Activated CD4-positive, alpha-beta memory T cell treated with anti-CD3 and anti-CD28 coated beads for 36 hours (primary cell): ENCODE measurements at places on chromosomes 3 and 15.
A peak's percentile ranks its signal among the peaks of the same experiment; 100 is the strongest.

GRCh38 chr3:189853906-189854305 lies 222.7 kb downstream of the TP63 start:
- no peak for DNase-seq

DNA sequence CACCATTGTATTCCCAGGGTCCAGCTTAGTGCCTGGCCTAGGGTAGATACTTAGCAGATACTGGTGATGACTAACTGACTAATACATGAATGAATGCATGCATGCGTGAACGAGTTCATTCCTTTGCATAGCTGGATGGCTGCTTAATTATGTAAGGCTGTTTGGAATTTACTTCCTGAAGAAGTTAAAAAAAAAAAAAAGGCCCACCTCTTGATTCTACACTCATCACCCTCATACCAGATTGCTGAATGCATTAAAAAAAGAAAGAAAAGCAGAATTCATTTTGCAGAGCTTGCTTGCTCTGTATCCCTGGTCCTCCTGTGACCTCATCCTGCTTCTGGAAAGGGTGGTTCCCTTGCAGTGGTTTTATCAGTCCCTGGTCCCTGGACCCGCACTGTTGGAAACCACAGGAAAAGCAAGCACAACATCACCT lies 277.6 kb upstream of the CFAP20DC start:
- DNase-seq = no peak

GRCh38 chr15:97037080-97037479 lies 706.6 kb downstream of the NR2F2 start:
- DNase-seq = no peak

- DNase-seq = peak; percentile 46
Observed at GRCh38 chr15:41888662-41889253, 5.1 kb downstream of the SPTBN5 start.

- no peak for DNase-seq
Observed at GRCh38 chr3:5301651-5302297, 114.3 kb downstream of the EDEM1 start.

DNA sequence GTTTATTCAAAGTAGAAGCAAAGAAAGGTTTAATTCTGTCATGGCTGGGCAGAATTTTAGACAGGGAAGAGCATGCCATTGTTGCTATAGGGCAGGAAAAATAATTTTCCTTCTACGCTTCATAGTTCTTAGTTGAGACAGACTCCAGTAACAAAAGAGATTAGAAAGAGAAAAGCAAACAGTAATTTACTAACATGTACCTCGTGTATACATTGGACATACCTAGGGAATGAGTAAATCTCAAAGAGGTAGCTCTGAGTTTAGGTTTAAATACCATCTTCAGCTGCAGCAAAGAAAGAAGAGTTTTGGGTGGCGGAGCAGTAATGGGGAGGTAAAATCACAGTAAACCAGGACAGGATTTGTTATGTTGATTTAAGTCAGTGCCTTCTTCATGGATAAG lies 416.1 kb downstream of the EPHA6 start:
- no peak for DNase-seq

DNA sequence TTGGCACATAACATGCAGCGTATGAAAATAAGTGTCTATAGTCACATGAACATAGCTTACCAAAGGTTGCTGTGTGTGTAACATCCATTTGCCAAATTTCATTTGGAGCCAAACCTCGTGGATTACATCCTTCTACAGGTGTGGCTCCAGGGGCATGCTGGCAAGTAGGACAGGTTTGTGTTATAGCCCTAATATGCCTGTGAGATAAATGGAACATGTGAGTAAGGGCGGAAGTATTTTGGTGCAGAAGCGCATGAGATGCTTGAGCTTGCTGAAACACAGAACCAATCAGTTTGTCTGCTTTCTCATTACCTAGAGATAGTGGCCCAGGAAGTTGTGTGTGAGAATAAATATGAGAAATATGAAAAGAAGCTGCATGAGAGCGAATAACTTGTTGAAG lies 21.8 kb upstream of the XCR1 start:
- DNase-seq = no peak

DNA sequence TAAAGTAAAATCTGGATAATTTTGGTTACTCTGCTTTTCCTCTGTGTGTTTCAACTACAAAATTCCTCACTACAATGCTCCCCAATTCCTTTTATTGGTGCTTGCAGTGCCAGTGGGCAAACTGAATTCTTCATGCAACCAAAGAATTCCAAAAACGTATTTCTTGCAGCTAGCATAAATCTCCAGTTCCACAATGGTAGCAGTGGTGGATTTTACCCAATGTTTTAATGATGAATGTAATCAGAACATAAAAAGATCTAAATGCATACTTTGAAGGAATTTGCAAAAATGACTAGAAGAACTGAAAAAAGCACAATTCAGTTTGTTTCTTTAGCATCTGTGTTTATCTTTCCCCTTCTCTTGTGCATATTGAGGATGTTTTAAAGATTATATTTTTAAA lies 359.6 kb upstream of the TPRG1 start:
- DNase-seq = no peak

GRCh38 chr3:38561746-38562466 lies 65.8 kb downstream of the EXOG start:
- peak; percentile 4 for DNase-seq

DNA sequence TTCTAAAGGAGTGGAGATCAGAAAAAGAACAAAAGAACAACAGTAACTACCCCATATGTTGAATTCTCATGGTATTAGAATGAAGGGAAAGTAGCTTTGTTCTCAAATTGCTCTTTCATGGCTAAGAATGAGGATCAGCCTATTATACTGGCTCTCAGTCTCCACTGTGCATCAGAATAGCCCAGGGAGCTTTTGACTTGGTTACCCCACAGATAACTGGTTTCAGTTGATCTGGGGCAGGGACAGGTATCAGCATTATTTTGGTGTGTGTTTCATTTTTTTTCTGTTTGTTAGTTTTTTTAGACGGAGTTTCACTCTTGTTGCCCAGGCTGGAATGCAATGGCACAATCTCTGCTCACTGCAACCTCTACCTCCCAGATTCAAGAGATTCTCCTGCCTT lies 311.7 kb upstream of the TLE3 start:
- DNase-seq = no peak

GRCh38 chr3:89262309-89262929 lies 155.0 kb downstream of the EPHA3 start:
- DNase-seq = no peak

- no peak for DNase-seq
Observed at GRCh38 chr3:51353131-51353530, 32.0 kb upstream of the MANF start.

DNA sequence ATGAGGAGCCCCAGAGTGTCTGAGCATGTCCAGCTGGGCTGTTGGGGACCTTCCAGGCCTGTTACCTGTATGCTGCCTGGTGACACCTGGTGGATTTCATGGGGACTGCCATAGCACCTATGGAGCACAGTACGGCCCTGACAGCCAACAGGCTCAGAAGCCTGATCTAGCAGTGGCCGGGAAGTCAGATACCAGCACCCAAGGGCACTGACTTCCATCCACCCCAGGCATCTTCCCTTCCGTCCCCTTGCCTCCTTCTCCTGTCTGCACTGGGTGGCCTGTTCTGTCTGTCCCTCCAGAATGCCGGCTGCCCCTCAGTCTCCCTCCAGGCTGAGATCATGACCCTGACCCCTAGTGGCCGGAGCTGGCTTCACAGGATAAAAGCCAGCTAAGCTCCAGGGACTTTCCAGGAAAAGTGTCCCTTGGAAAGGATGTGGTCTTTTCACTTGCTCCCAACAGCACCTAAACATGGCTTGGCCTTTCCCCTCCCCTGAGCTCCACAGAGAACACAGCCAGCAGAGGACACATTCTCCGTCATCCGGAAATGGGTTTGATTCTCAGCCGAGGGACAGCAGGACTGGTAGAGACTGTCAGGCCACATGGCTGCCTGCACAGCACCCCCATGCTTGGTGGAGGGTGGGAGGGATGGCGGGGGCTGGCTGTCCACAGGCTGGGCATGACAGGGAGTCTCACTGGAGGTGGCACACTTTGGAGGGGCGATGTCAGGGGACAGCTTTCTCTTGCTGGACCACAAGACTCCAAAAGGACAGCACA lies 9.5 kb downstream of the RPS17 start:
- peak; percentile 78 for DNase-seq

DNA sequence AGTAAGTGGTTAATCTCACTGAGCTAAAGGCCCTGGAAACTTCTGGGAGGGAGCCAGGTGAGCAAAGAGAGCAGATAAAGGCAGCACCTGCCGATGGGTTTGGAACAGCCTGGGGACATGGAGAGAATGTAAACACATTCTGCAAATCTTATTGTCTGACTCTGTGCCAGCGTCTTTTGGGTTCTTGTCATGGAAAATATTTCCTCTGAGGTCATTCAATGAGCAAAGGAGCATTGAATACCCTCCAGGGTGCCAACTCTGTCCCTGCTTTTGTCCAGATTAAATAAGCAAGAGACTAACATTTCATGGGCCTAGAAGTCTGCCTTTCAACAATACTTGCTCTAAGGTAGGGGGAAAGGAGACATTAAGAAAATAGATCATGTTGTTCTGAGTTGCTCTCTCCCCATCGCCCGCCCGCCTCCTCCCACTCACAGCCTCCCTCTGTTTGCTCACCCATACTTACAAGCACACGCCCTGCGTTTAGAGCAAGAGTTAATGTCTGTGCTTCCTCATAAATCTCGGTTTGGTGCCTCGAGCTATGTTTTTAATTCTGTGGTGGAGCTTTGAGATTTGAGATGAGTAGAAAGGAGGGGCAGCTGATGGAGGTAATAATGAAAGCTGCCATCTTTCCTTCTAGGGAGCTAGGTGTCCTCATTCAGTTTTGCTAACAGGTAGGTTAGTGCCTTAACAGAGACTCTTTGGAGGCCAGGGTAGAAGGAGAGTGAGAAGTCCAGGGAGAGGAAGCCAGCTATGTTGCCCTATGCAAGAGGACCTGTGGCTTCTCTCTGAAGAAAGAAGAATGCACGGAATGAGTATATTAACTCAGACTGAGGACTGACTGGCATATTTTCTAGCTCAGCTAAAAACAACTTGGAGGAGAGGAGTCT lies 132.9 kb downstream of the TPRG1 start:
- DNase-seq = peak; percentile 46

GRCh38 chr3:102361101-102361500 lies 73.7 kb upstream of the ZPLD1 start:
- DNase-seq = no peak

GRCh38 chr3:128282380-128283196 lies 129.3 kb downstream of the EEFSEC start:
- no peak for DNase-seq

DNA sequence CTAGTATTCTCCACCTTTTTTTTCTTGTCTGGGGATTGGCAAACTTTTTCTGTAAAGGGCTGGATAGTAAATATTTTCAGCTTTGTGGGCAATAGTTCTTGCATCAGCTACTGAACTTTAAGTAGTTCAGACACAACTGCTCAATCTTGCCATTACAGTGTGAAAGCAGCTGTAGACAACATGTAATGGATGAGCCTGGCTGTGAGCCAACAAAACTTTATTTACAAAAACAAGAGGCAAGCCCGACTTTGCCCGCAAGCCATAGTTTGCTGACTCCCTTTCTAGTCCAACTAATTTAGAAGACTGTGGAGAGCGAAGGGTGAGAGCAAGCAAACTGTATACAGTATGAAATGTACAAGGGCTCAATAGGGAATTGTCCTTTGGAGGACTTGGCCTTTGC lies 6.2 kb downstream of the FRMD4B start:
- DNase-seq = no peak

- peak; percentile 20 for DNase-seq
Observed at GRCh38 chr3:122305818-122306621, 19.0 kb upstream of the CSTA start.

- DNase-seq = no peak
Observed at GRCh38 chr3:190608850-190609589, 95.1 kb downstream of the IL1RAP start.

DNA sequence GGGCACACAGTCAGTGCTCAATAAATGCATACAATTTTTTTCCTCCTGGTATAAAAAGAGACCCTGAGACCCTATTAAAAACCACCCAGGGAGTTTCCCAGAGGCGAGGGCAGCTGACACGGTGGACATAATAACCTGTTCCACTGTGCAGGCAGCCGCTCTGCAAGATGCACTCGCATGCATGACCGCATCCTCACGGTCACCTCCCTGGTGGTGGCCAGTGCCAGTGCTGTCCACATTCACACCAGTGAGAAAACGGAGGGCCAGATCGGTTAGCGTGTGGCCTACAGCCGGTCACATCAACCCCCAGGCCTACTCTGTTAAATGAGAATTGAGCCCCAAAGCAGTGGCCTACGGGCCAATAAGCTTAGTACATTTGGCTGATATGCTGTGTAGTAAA lies 24.8 kb downstream of the SH3BP5 start:
- no peak for DNase-seq

GRCh38 chr3:42424911-42425310 lies 14.5 kb upstream of the LYZL4 start:
- no peak for DNase-seq

- DNase-seq = no peak
Observed at GRCh38 chr3:77325280-77325679, 285.4 kb downstream of the ROBO2 start.

GRCh38 chr15:55868707-55869106 lies 124.7 kb downstream of the NEDD4 start:
- no peak for DNase-seq

DNA sequence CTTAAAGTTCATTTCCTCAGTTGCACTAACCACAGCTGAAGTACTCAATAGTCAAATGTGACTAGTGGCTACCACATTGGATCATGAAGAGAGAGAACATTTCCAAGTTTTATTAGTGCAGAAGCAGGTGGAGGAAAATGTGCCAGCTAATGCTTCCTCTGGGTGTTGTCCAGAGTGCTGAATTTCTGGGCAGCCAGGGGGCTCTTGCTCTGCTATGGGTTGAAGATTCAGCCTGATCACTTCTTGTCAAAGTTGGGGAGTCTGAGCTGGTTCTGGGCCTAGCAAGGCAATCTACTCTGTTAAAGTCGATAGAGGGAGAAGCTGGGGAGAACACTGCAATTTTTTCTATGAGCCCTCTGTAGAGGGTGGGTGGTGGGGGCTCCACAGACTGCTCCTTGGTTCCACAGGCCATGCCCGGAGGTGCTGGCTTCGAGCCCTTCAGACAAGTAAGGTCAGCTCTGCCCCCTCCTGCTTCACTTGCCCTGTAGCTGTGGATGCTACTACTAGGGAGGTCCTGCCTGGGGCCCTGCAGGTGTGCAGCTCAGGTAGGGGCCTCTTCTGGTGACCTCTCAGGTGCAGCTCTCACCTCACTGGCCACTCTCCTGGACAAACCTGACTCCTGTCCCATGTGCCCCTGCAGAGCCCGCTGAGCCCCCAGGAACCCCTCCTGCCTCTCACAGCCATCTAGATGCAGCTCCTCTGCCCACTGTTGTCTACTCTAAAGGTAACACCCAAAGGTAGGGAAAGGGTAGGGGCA lies 8.2 kb downstream of the ALG3 start:
- no peak for DNase-seq

GRCh38 chr15:68552773-68553172 lies 26.0 kb upstream of the CORO2B start:
- DNase-seq = no peak

- DNase-seq = no peak
Observed at GRCh38 chr15:77178411-77178810, 107.5 kb upstream of the TSPAN3 start.

GRCh38 chr15:33956397-33956796 lies 11.9 kb upstream of the CHRM5 start:
- DNase-seq = no peak

- no peak for DNase-seq
Observed at GRCh38 chr3:35322070-35322469, 317.3 kb upstream of the ARPP21 start.
